ENCODE measurements at places on chromosomes 2 and 18. TPM values are rescaled to one million over a fixed set of nuclear protein-coding genes. Genes with fewer than 3 reads are reported as not detected.

DNA sequence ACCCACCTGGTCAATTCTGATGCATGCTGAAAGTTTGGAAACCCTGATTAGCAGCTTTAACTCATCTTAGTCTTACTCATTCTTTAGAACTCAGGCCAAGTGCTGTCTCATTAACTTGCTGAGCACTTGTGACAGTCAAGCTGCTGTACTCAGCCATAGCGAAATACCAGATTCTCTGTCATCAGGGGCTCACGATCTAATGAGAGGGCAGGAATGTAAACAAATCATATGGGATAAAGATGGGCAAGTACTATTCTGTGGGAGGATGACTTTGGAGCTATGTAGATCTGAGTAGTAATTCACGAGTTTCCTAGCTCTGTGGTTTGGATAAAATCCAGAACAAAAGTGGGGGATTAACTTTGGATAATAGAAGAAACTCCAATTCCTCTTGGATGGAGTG is 376.6 kb downstream of the HRH4 start:
- DNase-seq = no peak

Gene MARCHF7
- total RNA-seq = 78.7 TPM

DNA sequence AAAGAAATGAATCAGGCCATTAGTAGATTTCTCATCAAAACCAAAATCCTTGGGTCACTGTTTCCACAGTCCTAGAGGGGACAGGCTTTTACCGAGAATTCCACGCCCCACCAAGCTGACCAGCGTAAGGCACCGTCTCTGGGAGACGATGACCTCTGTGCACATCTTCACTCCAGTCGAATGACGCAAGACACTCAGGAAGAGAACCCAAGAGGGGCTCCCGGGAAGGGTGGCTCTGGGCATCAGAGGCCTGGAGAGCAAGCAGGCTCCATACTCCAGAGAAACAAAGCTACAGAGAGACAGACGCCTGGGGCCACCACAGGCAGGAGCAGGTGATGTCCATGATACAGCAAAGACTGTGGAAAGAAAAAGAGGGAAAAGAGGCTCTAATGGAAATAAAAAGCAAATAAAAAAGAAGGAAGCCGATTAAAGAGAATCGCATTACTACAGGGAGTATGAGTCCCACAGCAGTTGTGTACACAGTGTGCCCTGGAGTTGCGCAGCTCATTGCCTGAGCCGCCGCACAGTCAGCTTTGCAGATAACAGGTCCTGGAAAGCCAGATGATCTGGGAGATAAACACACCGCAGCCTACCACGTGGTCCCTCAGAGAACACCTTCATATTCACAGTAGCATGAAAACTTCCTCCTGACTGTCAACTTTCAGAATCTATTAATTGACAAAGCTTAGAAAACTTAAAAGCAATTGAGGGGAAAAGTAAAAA is 572.7 kb upstream of the SALL3 start:
- DNase-seq = no peak

DNA sequence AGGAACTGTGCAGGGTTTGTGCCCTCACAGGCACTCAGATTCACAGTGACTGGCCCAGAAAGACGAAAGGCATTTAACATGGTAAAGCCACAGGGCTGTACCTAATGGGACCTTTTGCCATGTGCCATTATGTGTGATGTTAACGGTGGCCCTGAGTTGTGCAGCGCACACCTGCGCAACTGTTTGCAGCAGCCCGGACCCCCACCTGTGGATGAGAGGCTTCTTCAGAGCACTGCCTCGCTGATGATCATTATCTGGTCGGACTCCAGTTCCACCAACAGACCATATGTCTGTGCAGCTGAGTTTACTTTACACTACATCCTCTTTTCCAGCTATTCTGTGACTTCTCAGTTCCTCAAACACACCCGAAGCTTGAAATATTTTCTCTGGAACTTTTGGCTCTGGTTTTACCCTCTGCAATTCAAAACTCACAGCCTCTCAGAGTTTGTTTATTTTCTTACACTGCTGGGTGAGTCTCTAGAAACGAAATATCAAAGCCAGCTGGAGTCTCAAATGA is 35.6 kb upstream of the UBE2F start:
- no peak for DNase-seq

Gene PPP1R1C
- total RNA-seq = not detected

DNA sequence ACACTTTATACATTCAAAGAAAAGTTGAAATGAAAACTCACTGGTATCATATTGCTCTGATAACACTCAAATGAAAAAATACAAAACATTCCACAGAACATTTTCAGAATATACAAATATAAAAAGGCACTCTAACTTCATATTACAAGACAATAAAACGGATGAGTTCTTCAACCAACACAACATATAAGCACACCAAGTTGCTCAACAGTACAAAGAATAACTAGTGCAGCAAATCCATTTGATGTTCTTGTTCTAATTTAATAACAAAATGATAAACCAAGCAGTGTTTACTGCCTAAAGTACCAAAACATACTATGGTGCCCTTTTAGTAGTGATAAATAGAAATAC is 60.8 kb upstream of the PGAP1 start:
- DNase-seq = no peak

Gene DUSP2
- total RNA-seq = 50.3 TPM

Gene SMCHD1
- total RNA-seq = 305 TPM
